Stimulated activated CD8-positive, alpha-beta memory T cell treated with anti-CD3 and anti-CD28 coated beads, Interleukin-7, amount 100 ng/mL, for 1 hour (primary cell): ENCODE measurements at places on chromosomes 11 and 22.

GRCh38 chr11:86274503-86274902 lies 27.5 kb upstream of the HIKESHI start:
- no peak for DNase-seq

- DNase-seq, result no peak
These were observed 43.1 kb upstream of the EED start for GRCh38 chr11:86201371-86201884.

DNA sequence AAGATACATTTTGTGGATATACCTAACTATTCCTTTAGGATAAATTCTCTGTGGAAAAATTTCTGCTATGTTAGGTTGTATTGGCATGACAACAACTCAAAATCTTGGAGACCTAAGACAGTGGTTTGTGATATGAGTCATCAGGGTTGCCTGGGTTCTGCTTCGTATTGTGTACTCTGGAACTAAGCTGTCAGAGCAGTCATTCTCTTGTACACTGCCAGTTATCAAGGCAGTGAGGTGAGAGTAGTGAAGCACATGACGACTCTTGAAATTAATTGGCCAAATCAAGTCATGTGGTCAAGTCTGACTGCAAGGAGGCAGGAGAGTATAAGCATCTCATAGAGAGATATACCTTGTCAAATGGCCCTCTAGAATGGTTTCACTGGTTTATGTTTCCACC lies 104.4 kb downstream of the FANCF start:
- no peak for DNase-seq

GRCh38 chr11:17798253-17798652 lies 63.7 kb downstream of the KCNC1 start:
- DNase-seq, result no peak

DNA sequence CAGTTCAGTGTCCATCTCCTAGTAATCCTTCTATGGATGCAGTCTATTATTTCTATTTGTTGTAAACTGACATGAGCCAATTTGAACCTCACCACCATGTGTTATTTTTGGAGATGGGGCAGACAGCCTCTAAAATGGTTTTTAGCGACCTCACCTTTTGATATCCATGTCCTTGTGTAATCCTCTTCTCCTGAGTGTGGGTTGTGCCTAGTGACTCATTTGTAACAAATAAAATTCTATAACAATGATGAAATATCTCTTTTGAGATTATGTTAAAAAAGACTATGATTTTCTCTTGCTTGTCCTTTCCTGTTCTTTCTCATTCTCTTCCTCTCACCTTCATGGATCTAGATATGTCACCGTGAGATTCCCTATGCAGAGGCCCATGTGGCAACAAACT lies 554.6 kb upstream of the ANO3 start:
- no peak for DNase-seq

DNA sequence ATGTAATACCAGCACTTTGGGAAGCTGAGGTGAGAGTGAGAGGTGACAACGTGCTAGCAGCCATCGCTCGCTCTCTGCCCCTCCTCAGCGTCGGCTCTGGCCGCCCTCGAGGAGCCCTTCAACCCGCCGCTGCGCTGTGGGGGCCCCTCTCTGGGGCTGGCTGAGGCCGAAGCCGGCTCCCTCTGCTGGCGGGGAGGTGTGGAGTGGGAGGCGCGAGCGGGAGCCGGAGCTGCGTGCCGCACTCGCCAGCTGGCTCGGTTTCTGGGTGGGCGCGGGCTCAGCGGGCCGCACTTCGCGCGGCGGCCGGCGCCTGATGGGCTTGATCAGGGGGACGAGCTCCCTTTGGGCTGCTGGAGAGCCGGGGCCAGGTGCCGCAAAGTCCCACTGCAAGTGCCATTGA lies 98.9 kb upstream of the UBASH3B start:
- DNase-seq, result no peak

- no peak for DNase-seq
These were observed 22.3 kb downstream of the VPS37C start for GRCh38 chr11:61138935-61139334.

DNA sequence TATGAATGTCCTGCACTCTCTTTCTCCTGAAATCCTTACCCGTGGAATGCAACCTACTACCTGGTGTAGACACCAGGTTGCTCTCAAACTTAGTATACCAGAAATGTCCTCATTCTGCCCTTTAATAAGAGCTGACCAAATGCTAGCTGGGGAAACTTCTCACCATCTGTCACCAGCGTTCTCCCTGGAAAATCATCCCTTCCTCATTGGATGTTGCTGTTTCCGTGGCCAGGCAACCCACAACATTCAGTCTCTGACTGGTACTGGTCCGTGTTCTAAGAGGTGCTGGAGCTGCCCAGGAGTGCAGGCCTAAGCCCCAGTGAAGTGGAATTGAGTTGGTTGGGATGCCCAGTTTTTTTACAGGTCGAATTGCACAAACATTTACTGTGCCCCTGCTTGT lies 40.7 kb upstream of the RAB1B start:
- no peak for DNase-seq

- no peak for DNase-seq
These were observed 63.6 kb downstream of the FDX1 start for GRCh38 chr11:110493346-110493745.

GRCh38 chr22:43014316-43014868 lies 557 bp downstream of the PACSIN2 start:
- DNase-seq, result no peak

DNA sequence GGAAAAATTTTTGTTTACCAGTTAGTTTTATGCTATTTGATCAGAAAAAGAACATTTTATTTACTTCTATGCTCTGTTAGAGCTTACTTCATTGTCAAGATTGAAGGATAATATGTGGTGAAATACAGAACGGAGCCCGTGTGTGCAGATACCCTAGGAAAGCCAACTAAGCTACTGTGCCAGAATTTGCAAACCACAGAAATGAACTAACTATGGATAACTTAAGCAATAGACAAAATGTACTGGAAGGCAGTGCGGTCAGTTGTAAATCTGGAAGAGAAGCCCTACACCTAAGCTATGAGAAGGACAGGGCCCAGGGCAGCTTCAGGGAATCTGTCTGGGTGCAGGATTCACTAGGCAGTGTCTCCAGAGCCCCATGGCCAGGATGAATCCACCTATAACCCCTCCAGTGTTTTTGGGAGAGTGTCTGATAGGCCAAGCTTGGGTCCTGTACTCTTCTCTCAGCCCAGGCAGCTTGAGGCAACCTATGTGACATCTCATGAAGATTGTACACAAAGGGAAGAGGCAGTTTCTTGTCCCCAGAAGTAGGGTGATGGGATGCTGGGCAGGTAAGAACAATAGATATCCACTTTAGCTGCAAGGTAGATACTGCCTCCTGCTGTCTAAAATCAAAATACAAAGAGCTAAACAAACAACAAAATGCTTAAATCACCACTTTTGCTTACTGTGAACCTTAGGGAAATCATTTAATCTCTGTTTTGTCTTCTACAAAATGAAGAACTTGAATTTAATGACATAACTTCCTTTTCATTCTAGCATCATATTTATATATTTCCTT lies 12.1 kb downstream of the MMP7 start:
- no peak for DNase-seq

DNA sequence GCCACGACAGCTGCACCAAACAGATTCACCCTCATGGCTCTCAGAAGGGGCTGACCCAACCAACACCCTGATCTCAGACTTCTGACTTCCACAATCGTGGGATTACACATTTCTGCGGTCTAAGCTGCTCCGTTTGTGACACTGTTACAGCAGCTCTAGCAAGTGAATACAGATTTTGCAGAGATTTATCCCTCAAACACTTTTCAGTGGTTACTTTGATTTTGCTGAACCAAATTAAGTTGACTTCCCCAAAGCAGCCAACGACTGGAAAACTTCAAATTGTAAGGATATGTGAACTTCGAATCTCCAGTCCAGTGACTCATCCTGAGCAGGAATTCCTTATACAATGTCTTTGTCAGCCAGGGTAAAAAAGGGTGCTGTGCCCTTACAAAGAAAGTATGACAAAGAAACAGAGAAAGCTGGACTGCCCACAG lies 14.8 kb upstream of the INCENP start:
- no peak for DNase-seq

DNA sequence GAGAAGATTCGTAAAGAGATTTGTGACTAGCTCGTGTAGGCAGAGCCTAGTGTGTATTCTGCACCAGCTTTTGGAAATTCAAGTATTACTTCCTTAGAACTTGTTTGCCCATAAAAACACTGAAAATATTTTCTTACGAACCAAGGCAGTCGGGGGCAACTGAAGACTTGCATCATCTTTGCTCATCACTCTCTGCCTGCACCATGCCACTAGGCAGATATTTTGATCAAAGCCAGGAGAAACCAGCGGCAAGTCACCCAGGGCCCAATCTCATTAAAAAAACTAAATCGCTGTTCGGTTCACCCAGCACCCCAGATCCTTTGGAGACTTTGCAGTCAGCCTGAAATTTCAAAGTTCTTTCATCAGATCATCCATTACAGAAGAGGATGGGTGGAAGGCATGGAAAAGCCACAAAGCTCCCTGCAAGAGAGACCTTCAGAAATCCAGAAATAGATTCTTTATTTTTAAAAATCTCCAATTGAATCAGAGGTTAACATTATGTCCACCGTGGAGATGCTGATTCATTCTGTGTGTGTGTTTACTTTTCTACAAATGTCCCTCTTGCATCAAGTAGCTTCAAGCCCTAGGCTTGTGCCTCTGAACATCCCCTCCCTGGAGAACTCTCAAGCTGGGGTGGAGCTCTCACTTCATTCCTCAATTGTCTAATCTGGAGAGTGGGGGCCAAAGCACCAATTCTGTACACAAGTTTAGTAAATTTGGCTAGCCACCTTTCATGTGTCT lies 78.4 kb downstream of the ETS1 start:
- no peak for DNase-seq

GRCh38 chr11:117189941-117190544 lies 9.1 kb upstream of the TAGLN start:
- DNase-seq, result no peak

DNA sequence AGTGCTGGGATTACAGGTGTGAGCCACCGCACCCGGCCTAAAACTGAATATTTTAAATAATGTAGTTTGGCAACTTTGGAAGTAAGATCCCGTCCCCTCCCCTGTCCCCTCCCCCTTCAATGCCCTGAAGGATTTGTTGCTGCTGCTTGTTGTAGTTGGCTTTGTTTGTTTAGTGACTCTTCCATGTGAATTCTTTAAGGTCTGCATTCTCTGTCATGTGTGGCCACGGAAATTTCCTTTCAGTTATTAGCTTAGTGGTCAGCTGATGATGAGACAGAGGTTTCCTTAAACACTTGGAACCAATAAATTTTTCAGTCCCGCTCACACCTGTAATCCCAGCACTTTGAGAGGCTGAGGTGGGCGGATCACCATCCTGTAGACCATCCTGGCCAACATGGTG lies 109.9 kb downstream of the MPPED1 start:
- no peak for DNase-seq

DNA sequence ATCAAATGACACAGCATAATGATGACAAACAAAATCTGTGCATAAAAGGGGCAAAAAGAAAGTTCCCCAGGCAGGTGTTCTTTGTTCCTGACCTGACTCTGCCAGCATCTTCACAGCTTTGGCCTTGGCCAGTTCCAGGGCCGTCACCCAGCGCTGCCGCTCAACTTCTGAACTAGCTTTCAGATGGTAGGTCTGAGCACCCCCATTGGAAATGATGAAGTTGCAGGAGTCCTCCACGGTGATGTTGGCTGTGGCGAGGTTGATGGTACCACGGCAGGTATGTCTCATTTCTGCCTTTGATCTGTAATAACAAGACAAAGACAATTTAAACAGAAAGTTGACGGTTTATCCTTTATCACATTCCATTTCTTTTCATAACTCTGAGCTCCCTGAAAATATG lies 5.3 kb downstream of the OSBP start:
- no peak for DNase-seq

DNA sequence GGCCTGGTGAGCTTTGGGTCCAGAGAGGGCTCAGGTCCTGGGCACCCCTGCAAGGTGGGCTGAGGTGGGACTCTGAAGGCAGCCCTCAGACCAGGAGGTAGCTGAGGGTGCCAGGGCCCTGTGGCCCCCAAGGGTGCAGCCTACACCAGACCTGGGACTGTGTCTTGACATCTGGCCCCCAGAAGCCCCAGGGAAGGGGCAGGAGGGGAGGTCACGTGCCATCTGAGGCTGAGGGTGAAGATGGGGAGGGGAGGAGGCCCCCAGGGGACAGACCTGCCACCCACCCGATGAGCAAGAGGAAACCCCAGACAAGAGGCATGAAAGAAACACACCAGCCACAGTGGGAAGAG lies 520.2 kb downstream of the BRD1 start:
- no peak for DNase-seq
